ENCODE measurements at places on chromosomes 7 and 10.

- no peak for DNase-seq
These were observed 15.9 kb downstream of the UBN2 start for GRCh38 chr7:139246905-139247304.

- DNase-seq: no peak
These were observed 2.5 kb downstream of the TNKS2 start for GRCh38 chr10:91800756-91801155.

DNA sequence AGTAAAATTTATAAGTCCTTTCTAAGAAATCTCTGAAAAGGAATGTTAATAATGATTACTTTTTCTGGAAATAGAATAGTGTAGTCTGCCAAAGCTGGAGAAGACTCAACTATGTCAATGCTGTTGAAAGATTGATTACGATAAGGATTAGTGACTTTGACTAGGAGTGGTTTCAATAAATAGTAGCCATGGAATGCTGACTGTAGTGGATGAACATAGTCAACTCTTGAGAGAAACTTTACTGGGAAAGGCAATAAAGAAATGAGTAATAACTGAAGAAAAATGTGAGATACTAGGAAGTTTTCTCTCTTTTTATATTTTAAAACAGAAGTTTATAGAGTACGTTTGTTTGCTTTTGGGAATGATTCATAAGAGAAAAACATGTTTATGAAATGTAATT, 105.0 kb upstream of the CDK13 start:
- no peak for DNase-seq

- no peak for DNase-seq
These were observed 11.4 kb downstream of the GIMAP6 start for GRCh38 chr7:150620617-150621371.

- DNase-seq: no peak
These were observed 177.2 kb downstream of the SEM1 start for GRCh38 chr7:96532428-96532935.
